ENCODE measurements at places on chromosomes 7 and 10.
A peak's percentile ranks its signal among the peaks of the same experiment; 100 is the strongest.

DNA sequence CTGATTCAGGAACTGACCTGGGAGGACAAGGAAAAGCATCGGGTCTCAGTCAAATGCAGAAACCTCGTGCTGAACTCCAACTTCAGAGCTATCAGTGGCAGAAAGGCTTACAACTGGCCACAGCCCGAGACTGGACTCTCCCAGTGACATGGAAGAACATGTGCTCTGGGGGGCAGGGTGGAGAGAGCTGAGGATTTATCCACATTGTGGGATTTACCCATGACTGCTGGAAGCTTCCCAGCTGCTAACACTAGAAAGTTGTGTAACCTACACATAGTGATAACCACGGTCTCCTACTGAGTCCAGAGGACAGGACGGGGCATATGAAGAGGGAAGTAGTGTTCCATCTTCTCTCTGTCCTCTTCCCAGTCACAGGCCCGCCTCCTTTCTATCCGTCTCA lies 103.4 kb downstream of the ITIH5 start:
- no peak for ATAC-seq

DNA sequence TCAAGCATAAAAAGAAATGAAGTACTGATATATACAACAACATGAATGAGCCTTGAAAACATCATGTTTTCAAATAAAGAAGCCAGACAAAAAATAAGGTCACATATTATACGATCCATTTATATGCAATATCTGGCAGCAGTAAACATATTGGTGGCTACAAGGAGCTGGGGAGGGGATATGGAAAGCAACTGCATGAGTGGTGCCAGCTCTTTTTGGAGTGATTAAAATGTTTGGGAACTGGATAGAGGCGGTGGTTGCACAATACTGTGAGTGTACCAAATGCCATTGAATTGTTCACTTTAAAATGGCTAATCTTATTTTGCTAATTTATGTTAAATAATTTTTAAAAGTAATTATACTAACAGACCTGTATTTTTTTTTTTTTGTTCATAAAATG lies 481.7 kb downstream of the PCDH15 start:
- no peak for ATAC-seq

DNA sequence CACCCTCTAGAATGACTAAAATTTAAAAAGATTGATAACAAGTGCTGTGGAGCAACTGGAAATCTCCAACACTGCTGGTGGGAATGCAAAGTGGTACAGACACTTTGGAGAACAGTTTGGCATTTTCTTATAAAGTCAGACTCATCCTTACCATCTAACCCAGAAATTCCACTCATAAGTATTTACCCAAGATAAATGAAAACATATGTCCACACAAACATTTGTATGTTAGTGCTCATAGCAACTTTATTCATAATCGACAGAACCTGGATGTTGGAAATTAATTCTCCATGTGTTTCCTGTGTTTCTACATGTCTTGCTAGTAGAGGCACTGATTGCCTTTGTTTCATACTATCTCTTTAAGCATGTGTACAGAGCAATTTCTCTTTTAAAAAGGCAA lies 282.4 kb downstream of the AHR start:
- no peak for ATAC-seq

DNA sequence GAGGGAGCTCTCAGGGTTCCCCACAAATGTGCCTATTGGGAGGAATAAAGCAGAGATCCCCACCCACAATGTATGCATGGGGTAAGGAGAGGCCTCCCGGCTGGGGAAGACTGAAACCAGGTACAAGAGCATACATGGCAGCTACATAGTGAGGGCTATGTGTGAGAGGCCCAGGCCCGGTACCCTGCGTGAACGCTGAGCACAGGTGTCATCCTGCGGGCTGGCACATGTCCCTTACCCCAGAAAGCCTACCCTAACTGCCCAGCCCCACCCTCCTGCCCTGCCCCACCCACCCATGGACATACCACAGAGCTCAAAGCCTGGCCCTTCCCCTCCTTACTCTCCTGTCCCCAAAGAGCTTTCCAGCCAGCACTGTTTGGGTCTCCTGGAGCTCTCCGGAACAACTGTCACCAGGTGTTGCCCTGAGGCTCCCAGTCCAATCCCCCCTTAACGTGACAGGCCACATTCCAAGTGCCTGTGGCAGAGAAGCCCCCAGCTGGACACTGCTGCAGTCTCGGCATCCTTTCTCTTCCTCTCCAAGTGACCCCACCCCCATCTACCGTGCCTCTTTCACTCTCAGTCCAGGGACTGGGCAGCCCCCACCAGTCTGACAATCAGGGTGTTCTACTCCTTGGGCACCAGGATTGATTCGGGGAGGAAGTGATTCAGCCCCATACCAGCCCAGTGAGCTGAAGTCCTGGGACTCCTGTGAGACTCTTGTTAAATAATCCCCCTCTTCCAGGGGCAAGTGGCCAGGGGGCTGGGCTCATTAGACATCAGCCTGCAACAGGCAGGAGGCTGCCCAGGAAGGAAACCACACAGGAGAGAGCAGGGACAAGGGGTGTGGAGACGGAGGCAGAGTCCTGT lies 19.6 kb downstream of the GRID1 start:
- no peak for ATAC-seq

DNA sequence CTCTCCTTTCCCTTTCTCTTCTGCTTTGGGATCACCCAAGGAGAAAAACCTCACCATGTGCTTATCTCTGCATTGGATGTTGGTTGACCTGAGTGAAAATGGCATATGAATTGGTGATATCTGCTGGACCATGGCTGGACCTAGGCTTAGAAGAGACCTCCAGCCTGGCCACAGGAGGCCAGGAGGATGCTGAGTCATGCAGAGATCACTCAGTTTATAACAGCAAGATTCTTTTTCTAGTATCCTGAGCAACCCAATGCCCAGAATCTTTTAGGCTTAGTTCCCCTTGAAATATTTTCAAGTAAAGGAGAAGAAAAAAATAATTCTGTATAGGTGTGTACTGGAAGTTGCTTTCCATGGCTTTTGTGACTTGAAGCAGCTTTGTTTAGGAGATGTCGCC lies 236.3 kb downstream of the KLF6 start:
- no peak for ATAC-seq

- no peak for ATAC-seq
Measured at GRCh38 chr7:8146788-8147413, 115.1 kb downstream of the ICA1 start.

GRCh38 chr10:13712837-13713581 lies 126.2 kb downstream of the PRPF18 start:
- peak; percentile 76 for ATAC-seq

DNA sequence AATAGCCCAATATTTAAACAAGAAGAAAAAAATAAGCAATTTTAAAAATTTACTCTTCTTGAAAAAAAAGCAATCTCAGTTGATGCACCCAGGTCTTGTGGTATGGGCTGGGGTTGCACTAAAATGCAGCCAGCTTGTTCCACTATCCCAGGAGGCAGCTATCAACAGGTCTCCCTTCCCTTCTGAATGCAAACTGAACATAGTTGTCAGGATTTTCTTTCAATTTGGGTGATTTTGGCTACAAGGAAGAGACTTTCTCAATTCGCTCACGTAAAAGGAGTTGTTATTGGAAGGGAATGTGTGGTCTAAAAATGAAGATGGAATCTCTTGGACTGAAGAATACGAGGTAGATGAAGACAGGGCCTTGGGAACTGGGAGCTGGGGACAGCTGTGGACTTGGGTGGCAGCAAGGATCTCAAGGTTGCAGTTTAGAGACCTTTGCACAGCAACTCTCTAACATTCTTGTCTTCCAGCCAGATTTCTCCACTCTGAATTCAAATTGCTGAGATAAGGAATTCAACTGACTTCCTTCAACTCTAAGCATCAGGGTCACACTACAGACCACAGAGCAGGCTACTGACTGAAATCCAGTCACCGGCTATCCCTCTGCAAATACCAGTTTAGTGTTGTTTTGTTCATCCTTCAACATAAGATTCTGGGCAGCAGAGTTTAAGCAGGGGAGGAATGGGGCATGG lies 3.1 kb upstream of the TMEM26 start:
- no peak for ATAC-seq

- ATAC-seq, result no peak
Measured at GRCh38 chr10:53122281-53122680, 349.7 kb upstream of the MBL2 start.

DNA sequence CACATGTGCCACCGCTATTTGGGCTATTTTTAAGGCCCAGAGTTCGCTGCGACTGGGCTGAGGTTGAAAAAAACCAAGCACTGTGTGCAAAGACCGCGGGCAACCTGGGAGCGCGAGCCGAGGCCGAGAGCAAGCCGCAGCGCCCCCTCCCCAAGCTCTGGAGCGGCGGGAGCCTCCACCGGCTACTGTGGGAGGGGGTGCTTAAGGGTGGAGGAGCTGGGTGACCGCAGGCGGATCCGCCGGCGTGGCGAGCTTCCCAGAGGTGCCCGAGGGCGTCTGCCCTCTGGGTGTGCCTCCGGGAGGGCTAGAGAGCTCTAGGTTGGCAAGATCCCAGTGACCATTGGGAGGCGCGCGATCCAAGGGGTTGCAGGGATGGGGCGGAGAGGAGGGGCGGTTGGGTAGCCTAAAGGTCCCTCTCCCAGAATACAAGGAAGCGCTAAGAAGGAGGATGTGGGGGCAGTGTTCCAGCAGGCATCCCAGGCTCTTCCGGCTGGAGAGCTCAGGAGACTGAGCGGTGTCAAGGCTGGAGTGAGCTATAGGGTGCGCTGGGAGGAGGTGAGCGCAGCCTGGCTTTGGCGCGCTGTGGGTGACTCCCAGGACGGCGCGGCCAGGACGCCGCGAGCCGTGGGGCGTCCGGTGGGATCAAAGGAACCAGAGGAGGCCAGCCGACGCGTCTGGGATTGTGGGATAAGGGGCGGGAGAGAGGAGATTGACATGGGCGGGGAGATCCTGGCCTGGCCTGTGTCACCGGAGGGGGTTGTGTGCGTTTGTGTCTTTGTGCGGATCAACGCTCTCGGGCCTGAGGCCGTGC lies 8.0 kb downstream of the DLX5 start:
- no peak for ATAC-seq

All from activated CD4-positive, CD25-positive, alpha-beta regulatory T cell treated with anti-CD3 and anti-CD28 coated beads, Interleukin-2, amount 50 U/mL, for 24 hours (primary cell).